HS-5 (cell line): ENCODE measurements at places on chromosomes 16 and 17.
A peak's percentile ranks its signal among the peaks of the same experiment; 100 is the strongest.

DNA sequence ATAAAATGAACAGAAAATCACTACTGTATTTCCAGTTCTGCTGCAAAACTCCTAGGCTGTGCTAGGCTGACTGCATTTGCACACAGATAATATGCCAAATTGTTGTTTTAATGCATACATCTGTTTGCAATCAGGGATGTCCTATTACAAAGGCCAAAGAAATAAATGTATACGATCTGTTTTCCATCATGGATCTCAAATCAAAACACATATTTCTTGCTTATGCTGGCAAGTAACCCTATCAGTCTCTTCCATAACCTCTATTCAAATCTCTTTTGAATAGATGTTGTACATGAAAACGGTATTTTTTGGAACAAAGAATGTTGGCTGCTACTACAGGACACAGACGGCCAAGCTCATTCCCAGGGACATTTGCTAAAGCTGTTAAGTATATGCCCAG, 56.6 kb downstream of the DUSP14 start:
- DNase-seq: no peak

- no peak for DNase-seq
These were observed 254.7 kb downstream of the CDH13 start for GRCh38 chr16:82881516-82881915.

DNA sequence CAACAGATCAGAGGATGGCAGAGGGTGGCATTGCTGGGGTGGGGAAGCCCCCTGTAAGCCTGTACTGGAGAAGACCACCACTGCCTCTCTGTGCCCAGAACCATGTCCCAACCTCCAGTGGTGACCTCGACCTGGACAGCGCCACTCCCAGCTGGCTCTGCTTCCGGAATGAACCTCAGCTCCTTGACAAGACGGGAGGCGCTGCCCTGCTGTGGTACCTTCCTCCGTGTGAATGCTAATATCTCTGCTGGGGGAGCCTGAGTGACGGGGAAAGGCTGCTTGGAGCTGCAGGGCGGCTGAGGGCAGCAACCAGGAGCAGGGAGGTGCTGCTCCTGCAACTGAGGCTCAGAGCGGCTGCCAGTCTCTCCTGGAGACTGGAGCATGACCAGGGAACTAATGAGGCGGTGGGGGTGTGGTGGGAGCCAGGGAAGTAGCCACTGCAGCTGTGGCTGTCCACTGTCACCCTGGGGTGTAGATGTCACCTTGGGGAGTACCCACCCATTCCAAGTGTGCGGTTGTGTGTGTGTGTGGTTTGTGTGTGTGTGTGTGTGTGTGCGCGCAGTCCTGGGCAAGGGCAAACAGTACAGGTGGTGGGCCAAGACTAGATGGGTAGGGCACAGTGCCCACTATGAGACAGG, 6.2 kb downstream of the PRCD start:
- no peak for DNase-seq

GRCh38 chr16:81432937-81433557, 11.6 kb upstream of the CMIP start:
- no peak for DNase-seq

DNA sequence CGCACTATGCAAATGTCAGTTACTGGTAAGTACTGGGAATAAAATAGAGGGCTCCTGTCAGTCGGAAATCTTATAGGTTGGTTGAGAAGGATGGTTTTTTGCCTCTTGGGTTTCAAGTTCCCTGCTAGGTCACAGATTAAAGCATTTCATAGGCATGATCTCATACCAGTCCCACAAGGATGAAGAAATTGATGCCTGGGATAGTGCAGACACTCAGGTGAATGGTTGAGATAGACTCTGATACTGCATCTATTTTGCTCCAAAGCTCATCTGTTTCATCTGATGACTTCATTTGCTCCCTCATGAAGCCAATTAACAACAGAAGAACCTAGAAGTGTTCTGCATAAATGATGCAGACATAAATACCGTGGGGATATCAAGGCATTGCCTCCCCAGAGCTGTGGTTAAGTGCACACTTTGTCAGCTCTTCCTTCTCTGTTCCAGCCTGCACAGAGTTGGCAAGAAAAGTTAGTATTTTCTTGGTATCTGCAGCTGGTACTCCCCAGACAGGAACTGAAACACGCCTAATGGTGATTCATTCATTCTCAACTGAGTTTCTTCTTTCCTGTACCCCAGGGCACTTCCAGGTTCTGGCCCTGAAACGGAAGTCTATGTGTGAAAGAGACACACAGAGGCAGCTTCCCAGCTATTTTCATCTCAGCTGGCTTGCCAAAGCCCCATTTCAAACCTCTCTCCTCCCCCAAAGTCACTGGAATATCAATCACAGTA, 418.3 kb upstream of the SALL1 start:
- DNase-seq: no peak

DNA sequence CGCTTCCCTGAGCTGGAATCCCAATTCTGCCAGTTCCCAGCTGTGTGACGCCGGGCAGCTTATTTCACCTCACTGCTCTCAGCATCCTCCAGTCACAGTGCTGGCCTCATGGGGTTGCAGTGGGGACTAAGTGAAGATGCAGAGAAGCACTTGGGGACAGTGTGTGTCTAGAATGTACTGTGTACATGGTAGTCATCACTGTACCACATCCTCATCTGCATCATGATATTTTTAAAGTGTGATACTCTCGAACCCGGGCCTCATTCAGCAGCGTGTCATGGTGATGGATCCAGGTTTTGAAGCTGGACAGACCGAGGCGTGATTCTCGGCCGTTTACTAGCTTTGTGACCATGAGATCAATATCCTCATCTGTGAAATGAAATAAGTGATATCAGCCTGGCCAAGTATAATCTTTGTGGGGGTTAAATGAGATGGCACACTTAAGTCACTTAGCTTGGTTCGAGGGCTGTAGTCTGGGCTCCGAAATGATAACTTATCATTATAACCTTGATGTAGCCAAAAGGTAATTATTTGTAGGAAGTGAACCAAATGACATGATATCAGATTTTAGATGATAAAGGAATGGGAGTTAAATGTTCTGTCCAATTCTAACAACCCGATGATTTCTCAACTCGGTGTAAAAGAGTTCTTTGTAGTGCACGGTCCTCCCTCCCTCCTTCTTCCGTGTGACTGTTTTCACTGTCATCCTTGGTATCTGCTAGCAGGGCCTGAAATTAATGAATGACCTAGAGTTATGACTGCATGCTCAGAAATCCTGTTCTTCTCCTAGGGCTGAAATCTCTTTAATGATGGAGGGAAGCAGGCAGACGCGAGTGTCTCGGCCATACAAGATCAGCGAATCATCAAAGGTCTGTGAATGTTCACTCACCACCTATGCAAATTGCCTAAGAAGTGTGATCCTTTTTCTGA, 2.0 kb downstream of the KLHL36 start:
- peak; percentile 38 for DNase-seq

GRCh38 chr16:81784072-81784795, 5.1 kb downstream of the PLCG2 start:
- DNase-seq: no peak

GRCh38 chr16:83698964-83699363, 108.8 kb upstream of the HSBP1 start:
- DNase-seq: no peak
